ENCODE measurements at places on chromosomes 2 and 18.
A peak's percentile ranks its signal among the peaks of the same experiment; 100 is the strongest.

DNA sequence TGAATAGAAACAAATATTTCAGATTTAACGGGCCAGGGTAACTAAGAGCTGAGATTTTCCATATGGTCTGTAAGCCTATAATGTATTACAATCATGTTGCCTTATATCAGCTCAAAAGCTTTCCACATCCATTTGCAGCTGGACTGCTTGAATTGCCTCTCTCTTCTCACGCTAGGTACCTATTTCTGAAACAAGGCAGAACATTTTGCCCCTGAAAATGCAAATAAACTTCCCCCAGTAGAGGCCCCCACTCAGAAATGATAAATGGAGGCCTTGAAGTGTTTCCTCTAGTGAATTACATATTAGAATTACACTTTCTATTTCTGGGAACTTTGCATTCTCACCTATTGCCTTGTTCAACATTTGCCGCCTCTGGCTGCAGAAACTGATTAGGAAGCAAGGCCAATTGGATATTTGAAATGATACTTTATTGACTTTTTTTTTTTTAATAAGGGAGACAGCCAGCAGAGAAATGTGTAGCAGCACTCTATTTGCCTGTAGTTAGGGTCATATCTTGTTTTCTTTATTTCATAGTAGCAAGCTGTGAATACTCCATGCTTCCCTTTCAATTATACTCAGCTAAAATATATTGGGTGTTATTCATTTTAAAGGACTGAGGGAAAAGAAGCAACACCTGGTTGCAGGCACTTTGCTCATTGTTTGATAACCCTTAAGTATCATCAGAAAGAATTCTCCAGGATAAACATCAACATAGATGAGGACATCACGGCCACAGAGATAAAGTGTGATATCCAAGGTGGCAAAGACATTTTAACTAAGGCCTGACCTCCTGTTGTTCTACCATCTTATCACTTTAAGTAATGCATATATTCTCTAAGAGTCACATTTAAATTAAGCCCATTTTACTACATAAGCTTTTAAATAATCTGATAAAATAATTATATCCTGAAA lies 505.5 kb downstream of the LRRTM4 start:
- no peak for DNase-seq

- DNase-seq = no peak
These were observed 5.7 kb downstream of the TCF4 start for GRCh38 chr18:55582325-55582724.

- DNase-seq = no peak
These were observed 79.6 kb downstream of the OSBPL6 start for GRCh38 chr2:178273787-178274360.

GRCh38 chr2:32277363-32277673 lies 386 bp upstream of the YIPF4 start:
- no peak for DNase-seq

DNA sequence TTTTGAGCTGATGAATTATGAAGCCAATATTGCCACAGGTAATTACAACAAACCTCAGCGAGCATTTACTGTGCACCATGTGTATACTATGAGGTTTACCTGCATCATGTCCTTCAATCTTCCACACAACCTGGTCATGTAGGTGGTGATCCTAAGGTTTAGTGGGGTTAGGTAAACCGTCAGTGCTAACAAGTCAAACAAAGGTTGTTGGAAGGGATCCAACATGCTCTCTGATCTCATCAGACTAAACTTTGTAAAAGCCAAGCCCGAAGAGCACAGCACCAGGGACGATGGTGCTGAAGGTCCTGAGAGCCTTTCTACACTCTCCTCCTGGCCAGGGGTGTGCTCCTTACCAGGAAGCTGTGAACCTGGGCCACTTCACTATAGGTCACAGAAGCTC lies 29.4 kb downstream of the SH3YL1 start:
- no peak for DNase-seq

- DNase-seq = no peak
These were observed 105.6 kb downstream of the MYO1B start for GRCh38 chr2:191350826-191351225.

- DNase-seq = no peak
These were observed 16.1 kb downstream of the SPRED2 start for GRCh38 chr2:65416321-65416720.

DNA sequence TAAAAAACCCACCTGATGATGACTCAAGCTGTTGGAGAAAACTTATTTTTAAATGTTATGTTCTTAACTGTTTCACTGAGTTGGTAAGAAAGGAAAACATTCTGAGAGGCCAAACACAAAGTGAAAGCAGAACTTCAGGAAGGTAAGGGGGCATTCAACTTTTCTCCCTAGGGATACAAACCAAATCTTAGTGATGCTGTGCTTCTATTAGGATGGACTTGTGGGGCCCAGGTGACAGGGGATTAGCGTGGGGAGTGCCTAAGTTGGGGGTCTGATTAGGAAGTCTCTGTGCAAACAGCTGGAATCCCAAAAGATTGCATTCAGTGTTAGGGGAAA lies 18.5 kb downstream of the PDCL3 start:
- no peak for DNase-seq

GRCh38 chr2:217941886-217942728 lies 60.7 kb downstream of the TNS1 start:
- DNase-seq = no peak

DNA sequence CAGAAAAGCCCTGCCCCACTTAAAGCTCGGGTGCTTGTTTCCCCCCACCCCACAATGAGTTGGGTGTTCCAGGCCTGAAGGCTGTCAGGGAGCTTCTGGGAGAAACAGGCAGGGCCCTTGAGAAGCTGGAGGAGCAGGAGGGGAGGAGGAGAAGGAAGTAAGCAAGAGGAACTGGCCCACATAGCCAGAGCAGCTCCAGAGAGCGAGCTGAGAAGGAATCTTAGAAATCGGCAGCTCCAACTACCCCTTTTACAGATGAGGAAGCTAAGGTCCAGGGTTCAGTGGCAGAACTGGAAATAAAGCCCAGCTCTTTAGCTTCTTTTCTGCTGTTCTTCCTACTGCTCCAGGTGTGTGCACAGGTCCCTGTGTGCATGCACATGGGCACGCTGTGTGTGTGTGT lies 12.7 kb upstream of the KCNK3 start:
- no peak for DNase-seq

- DNase-seq = no peak
These were observed 17.2 kb downstream of the PTMA start for GRCh38 chr2:231725476-231725875.

GRCh38 chr2:194494401-194494800 lies 1162.6 kb upstream of the SLC39A10 start:
- no peak for DNase-seq

DNA sequence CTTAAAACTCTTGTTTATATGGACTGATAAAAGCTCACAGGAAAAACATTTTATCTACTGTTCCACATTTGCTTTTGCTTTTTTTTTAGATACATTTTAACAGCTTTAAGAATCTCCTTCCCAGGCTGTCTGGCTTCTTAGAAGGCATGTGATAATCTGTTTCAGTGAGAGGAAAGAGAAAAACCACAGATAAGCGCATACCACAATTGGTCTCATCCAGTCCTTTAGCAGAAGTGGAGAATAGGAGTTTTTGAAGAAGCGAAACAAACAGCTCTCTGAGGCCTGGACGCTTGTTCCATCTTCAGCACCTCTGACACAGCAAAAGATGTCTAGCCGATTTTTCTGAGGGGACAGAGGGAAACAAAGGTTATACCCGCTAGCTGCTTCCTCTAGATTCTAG lies 37.6 kb downstream of the RMC1 start:
- DNase-seq = no peak

DNA sequence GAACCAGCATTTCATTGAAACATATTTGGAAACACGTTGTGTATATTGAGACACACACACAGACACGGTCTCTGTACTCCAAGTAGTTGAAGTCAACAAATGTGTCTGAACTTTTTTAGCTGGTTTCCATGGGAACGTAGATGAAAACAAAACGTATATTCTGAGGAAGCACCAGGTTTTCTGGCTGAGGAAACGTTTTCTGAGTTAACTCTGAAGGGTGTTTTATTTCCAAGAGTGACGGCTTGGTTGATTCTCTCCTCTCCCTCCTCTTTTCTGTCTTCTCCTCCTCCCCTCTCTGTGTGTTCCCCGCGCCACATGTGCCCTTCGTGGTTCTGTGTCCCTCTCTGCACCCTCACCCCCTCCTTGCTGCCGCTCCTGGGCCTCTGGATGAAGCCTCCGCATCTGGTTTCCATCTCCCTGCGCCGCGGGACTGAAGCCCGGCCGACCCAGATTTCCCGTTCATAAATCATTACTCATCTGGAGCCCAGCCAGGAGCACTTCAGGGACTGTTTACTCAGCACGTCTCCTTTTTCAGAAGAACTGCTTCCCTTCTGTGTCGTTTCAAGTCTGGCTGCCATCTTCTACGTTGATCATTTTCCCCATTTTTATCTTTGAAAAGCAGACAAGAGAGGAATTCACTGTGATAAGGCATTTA lies 122.7 kb downstream of the COL6A3 start:
- DNase-seq = peak; percentile 90

DNA sequence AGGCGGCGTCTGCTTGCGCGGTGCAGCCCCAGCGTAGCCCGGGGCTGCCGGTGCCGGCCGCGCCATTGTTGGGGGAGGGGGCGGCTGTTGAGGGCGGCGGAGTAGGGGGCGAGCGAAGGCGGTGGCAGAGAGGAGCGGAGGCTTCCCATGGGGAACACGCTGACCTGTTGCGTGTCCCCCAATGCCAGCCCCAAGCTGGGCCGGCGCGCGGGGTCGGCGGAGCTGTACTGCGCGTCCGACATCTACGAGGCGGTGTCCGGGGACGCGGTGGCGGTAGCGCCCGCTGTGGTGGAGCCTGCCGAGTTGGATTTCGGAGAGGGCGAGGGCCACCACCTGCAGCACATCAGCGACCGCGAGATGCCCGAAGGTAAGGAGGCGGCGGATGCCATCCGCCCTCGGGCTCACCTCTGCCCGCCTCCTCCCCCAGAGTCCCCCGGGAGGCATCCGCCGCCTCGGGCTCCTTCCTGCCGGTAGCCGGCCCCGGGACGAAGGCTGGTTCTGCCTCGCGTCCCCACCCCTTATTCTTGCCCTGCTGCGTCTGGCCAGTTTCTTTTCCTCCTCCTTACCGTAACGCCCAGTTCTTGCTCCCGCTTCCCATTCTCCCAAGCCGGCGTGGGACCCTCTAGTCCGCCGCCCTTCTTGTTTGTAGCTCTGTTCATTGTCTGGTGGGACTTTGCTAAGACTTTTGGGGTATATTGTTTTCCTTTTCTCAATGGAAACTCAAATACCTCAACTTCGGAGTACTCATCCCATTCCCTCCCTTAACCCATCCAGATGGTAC lies 500 bp downstream of the CCNYL1 start:
- DNase-seq = no peak

DNA sequence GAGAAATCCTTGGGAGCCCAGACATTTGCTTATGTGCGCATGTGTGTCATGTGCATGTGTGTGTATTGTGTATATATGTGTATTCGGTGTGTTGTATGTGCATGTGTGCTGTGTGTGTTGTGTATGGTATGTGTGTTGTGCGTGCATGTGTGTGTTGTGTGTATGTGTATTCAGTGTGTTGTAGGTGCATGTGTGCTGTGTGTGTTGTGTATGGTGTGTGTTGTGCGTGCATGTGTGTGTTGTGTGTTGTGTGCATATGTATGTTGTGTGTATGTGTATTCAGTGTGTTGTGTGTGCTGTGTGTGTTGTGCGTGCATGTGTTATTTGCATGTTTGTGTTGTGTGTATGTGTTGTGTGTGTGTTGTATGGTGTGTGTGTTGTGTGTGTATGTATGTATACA lies 136.9 kb downstream of the SH3RF3 start:
- DNase-seq = no peak

GRCh38 chr2:105812180-105813044 lies 67.7 kb downstream of the NCK2 start:
- peak; percentile 16 for DNase-seq

- DNase-seq = no peak
These were observed 425 bp upstream of the SALL3 start for GRCh38 chr18:78979056-78979729.

DNA sequence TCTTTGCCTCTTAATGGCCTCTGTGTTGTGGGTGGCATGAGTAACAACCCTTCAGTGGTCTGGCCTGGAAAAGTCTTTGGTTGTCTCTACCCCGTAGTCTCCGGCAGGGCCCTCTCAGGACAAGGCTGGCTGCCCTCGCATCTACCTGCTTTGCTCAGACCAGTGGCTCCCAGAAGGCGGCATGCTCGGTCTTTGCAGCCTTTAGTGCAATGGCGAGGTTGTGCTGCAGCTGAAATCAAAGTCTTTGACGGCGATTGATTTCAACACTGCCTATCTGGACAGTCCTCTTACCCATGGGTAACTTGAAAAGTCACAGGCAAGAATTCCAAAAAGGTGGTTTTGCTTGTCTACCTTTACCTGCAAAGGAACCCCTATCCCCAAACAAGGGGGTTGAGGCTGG lies 95.9 kb downstream of the ALPK2 start:
- DNase-seq = no peak

DNA sequence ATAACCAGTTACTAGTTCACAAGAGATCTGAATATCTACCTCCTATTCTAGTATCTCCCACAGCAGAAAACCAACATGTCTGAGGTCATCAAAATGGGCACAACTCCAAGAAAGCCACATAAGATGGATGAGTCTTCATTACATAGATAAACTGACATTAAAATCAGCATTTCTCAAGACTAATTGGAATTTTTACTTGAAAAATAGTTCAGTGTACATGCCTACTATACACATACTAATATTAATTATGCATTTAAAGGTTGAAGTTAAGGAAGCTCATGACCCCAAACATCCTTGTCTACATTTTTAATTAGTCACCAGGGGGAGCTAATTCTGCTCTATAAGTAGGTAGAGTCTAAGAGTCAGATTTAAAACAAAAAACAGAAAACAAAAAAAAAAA lies 41.9 kb downstream of the ZNF521 start:
- DNase-seq = no peak

DNA sequence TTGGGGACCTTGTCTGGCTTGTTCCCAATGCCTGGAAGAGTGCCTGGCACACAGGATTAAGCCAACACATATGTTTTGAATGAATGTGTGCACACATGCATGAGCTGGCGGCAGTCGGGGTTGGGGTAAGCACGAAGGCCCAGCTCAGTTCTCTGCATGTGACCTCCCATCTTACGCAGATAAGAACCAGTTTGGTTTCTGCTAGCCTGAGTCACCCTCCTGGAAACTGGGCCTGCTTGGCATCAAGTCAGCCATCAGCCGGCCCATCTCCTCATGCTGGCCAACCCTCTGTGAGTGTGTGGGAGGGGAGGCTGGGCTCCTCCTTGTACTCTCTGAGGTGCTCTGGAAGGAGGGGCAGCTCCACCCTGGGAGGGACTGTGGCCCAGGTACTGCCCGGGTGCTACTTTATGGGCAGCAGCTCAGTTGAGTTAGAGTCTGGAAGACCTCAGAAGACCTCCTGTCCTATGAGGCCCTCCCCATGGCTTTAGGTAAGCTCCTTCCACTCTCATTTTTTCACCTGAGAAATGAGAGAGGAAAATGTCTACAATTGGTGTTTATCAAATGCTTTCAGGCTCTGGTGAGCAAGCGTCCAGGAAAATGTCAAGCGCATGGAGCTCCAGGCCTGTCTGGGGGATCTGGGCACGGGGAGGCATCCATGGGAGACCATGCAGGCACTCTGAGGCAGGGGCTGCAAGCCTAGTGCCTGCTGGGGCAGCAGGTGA lies 9.7 kb upstream of the IL1RN start:
- no peak for DNase-seq

GRCh38 chr18:36066686-36067054 lies 689 bp downstream of the RPRD1A start:
- DNase-seq = peak; percentile 74

Measured in NCI-H1092 treated with DMSO at 0.1 percent for 48 hours (cell line).